T-helper 17 cell (primary cell): ENCODE measurements at places on chromosomes 4 and X. TPM values are rescaled to one million over a fixed set of nuclear protein-coding genes. Genes with fewer than 3 reads are reported as not detected.

Gene CNGA1
- not detected for total RNA-seq

Gene P2RY4
- total RNA-seq, result not detected

Gene PRR32
- not detected for total RNA-seq

Gene VGLL1
- not detected for total RNA-seq

Gene ADH1A
- total RNA-seq, result not detected

Gene FAM47A
- total RNA-seq, result not detected

Gene RPA4
- 0.42 TPM for total RNA-seq

Gene WNK3
- 0.21 TPM for total RNA-seq

DNA sequence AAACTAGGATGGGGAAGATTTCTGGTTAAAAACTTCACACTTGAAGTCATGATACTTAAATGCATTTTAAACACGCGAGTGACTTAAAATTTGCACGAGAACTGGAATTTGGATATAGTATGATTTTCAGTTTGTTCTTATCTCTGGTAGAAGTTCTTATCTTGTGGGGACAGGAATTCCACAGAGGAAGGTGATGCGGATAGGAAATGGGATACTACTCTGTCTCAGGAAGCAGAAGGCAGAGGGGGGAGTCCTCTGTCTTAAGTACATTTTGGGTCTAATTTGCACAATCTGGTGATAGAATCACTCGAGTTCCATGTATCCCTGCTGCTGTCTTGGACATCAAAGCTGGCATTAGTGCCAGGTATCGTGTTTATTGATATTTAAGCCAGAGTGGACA is 53.3 kb downstream of the TLL1 start:
- DNase-seq, result no peak

GRCh38 chrX:72128881-72129280 is 2.8 kb downstream of the RTL5 start:
- DNase-seq, result no peak

GRCh38 chr4:174318829-174319764 is 35.4 kb downstream of the CEP44 start:
- DNase-seq, result no peak

- no peak for DNase-seq
Observed at GRCh38 chr4:105145156-105145902, 1.3 kb upstream of the TET2 start.

DNA sequence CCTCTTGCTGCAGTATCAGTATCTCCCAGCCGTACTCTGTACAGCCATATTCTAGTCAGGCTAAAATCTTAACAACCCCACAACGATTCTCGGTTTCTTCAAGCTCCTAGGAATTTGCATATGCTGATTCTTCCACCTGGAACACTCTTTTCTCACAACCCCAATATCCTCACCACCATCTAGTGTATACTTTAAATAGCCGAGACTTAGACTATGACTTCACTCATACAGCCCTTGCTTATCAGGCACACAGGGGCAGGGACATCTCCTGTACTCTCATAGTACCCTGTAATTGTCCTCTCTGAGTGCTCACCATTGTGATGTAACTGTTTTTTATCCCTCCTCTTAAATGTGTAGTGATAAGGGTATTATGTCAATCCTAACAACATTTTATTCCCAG is 2126.4 kb upstream of the TENM3 start:
- DNase-seq, result no peak

- no peak for DNase-seq
Observed at GRCh38 chr4:44342800-44343199, 105.8 kb downstream of the KCTD8 start.

DNA sequence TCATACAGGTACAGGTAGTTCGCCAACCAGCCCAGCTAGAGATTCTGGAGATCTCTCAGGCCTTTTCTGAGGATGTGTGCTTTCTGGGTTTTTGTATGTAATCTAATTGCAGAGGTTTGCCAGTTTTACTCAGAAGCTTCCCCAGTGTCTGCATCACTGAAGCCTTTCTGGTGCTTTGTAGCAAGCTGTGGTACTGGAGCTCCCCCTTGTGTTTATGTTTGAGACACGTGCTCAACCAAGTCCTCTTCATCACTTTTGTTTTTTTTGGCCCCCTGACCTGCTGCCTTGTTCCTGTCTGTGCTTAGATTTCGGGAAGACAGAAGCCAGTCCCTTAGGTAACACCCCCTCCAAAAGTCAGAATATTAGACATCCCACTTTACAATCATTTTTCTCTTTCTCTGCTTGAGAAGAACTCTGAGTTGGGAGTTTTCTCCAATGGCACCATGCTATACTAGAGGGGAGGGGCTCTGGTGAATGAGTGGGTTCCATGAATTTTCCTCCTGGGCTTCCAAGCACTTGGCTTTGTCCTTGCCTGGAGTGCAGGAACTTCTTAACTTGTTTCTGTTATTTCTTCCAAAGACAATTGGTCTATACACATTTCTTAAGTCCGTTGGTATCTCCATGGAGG is 128.4 kb upstream of the TBC1D9 start:
- DNase-seq, result no peak

DNA sequence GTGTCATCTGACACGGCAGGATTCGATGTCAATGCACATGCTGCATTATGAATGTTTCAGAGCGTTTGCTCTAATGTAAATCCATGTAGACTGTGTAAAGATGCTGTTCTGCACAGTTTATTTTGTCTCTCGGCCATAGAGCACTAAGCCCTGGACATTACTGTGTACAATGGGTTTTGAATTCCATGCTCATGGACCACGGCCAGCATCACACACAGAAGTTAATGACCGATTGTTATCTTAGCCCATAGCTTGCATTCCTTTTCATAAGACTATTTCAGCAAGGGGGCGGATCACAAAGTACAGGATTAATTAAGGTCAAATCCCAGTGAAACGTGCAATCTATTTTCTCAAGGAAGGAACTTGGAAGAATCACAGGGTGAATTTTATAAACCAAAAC is 286.1 kb upstream of the TENM3 start:
- DNase-seq, result no peak

DNA sequence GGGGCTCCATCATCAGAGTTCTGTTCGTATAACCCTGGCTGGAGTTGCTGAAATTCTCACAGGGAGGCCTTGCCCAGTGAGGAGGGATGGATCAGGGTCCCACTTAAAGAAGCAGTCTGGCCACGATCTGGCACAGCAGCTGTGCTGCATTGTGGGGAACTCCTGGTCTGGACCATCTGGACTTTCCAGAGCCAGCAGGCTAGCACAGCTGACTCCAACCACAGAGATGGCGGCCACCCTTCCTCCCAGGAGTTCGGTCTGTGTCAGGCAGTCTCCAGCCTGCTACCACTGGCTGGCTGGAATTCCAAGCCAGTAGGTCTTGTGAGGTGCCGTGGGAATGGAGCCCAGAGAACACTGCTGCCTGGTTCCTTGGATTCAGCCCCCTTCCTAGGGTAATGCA is 62.0 kb downstream of the SLAIN2 start:
- no peak for DNase-seq

GRCh38 chr4:47222276-47222675 is 190.9 kb downstream of the GABRB1 start:
- DNase-seq, result no peak

GRCh38 chrX:18789916-18790315 is 82.5 kb downstream of the PPEF1 start:
- DNase-seq, result no peak

- no peak for DNase-seq
Observed at GRCh38 chr4:110613745-110614144, 9.1 kb downstream of the PITX2 start.

DNA sequence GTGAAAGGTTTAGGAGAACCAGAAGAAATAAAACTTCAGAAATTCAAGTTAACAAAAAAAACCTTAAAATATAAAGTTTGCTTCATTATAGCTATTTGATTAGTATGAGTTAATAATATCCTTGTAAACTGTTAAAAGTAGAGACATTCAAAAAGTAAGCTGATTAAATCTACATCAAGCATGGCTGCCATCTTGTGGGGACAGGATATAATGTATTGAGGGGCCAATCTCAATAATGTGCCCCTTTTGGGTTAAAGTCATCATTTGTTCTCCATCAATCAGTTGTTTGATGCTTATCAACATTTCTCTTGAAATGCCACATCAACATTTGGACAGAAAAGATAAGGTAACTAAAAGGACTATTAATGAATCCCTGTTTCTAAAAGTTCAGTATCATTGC is 4.6 kb upstream of the GRID2 start:
- DNase-seq, result no peak

- no peak for DNase-seq
Observed at GRCh38 chr4:165326831-165327210, 648 bp upstream of the MSMO1 start.

DNA sequence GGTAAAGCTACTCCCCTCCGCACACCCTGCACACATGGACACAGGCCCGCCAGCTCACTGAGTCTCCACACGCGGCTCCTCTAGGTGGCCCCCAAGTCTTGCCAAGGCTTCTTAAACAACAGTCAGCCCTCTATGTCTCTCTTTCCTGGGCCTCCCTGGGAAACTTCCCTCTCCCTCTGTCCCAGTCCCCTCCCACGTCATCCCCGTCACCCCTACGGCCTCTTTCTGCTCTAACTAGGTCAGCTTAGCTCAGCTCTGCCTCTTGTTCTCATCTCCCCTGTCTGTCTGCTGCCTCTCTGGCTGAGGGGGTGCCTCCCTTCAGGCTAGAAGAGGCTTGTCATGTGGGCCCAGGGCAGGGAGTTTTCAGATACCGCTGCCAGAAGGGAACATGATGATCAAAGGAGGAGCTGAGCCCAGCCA is 38.8 kb downstream of the SEPTIN6 start:
- peak; percentile 34 for DNase-seq

DNA sequence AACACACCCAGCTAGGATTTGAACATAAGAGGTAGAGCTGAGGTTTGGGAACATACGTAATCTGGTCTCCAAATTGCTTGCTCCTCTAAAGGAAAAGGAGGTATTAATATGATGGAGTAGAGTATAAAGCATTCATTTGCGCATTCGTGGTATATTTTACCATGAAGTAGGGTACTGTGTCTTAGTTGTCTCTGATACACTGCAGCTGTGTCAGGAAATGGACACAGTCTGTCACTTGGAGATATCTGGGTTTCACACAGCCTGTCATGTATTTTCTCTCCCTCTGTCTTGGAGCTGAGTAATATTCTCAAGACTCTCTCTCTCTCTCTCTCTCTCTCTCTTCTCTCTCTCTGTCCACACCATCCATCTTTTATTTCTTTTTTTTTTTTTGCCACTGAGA is 274.8 kb upstream of the UGT8 start:
- DNase-seq, result no peak

DNA sequence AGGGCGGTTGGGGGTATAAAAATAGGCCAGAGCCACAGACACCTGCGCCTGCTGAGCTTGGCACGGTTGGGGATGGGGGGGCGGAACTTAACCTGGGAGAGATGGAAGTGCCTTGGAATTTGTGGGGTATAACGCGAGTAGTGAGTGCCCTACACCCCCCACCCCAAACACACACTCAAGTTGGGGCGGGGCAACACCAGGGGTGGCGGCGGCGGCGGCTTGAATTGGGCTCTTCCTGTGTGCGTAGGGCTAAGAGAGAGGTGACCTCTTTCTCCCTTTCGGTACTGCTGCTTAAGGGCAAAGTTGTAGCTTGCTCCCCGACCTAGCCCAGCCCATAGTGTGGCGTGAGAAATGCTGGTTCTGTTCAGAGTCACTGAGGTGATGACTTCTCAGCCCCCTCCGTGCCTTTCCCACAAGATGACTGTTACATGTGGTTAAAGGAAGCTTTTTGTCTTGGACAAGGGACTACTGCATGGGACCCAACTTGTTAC is 839 bp downstream of the STK26 start:
- peak; percentile 21 for DNase-seq

DNA sequence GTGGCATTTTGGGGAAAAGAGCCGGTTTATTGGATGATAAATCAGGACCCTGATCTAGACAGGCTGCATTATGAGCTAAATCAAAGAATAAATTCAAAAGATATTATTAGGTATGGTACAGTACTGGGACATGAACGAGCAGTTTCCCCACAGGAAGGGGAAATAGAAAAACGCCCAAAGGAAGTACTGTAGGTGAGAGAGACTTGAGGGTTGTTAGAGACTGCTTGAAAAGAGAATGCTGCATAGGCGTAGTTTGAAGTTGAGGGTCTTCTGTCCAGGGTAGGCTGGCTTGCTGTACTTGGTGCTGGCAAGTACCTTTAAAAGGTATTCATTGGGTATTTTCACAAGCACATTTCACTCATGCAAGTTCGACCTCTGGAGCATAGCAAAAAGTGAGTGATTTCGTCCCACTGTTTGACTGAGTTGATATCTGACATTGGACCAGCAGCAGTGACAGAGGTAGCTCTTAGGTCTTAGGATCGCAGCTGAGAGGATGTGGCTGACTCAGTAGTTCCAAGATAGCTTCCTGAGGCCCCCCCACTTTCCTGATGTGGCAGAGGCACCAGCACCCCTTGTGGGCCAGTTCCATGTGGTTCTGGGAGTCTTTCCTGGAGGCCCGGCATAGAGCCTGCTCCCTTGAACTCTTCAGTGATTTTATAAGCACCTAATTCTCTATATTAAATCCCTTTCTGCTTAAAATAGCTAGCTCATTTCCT is 64.3 kb downstream of the TMEM131L start:
- no peak for DNase-seq

DNA sequence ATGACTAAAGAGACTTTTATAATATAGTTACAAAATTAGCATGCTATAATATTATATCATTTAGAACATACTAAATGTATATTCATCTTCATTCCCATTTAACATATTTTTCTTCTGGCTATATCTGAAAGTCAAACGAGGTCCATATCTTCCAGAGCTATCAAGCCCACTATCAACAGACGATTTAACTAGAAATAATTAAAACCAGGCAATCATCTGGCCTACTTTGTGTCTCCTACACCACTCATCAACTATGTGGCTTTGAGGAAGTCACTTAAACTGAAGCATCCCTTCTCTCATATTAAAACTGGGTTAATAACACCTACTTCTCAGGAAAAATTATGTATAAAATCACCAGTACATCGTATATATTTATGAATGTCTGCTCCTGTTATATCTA is 1330.5 kb upstream of the PABPC4L start:
- no peak for DNase-seq

DNA sequence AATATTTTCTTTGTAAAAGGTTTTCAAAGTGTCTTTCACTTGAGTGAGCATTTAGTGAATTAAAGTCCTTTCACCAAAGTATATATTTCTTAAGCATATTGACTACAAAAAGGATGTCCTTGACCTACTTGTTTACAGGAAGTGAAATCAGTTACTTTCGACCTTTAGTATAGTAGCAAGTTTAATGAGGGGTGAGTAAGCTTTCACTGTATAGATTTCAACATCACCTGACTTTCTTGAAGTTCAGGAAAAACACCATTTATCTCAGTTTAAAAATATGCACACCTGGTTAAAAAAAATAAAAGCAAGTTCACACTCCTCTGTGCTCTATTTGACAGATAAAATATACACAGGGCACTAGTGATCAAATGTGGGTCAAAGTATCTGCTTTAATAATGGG is 88.1 kb downstream of the CCSER1 start:
- no peak for DNase-seq

GRCh38 chr4:24589448-24589847 is 5.1 kb upstream of the DHX15 start:
- no peak for DNase-seq

- DNase-seq, result no peak
Observed at GRCh38 chr4:1939664-1940509, 68.7 kb downstream of the NSD2 start.

- no peak for DNase-seq
Observed at GRCh38 chrX:124910611-124911010, 409.1 kb upstream of the TEX13C start.
